Stimulated activated CD4-positive, alpha-beta T cell treated with anti-CD3 and anti-CD28 coated beads, Interleukin-2, amount 100 ng/mL, for 48 hours (primary cell): ENCODE measurements at places on chromosomes 3 and 15.

DNA sequence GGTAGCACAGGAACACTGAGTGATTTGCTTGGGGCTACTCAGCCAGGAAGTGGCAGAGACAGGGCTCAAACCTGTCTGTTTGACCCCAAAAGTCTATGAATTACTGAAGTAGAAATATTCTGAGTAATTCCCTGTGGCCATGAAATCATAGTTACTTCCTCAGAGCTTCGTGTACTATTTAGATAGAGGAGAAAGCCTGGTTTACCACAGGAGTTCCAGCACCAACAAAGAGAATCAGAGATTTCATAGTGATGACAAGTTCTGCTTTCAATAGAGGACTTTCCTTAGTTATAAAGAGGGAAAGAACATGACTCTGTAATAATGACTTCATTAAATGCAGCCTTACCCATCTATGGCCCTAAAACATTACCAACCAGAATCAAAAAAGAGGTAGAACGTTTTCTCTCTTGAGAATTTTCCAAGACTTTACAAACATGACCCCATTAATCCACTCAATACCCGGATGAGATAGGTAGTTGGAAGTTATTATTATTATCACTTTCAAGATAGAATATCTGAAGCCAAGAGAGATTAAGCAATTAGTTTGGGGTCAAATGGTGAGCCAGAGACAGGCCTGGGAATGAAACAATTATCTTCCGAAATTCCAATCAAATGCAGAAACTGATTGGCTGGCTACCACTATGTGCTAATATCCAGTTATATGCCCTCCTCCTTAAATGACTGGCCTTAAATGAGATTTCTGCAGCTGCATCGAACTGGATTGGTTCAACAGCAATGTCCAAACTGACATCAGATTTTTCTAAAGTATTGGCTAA is 13.6 kb upstream of the WNT5A start:
- no peak for DNase-seq

DNA sequence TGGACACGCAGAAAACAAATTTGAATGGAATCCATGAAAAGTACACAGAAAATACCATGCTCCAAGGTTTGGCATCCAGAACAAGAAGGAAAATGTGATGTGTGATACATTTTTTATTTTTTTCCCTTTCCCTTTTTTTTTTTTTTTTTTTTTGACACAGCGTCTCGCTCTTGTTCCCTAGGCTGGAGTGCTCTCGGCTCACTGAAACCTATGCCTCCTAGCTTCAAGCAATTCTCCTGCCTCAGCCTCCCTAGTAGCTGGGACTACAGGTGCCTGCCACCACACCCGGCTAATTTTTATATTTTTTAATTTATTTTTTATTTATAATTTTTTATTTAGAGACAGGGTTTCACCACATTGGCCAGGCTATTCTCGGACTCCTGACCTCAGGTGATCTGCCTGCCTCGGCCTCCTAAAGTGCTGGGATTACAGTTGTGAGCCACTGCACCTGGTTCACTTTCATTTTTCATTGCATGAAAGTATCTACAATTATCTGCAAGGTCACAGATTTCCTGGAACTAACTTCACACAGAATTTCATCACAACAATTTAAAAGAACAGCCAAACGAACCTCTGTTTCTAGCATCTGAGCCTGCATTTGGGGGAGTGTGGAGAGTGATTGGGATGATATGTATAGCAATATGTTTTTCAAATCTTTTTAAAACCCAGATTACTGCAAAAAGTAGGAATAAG is 8.3 kb downstream of the POU1F1 start:
- DNase-seq: no peak

- peak; percentile 1 for DNase-seq
Measured at GRCh38 chr15:43954181-43954621, 127.4 kb downstream of the WDR76 start.

DNA sequence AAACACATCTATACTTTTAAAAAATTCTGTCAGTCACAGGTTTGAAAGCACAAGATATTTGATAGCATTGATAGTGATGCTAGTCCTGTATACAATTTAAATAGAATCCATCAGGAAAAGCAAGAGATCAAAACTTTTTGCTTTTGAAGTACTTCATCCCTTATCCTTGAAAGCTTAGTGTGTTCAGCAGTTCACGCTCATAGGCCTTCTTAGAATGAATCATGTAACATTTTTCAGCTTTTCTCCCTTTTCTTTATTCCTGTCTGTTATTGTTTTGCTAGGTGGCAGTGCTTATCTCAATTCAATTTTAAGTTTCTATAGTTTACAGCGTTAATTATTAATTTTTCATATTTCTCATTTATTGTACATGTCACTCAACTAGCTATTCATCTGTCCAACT is 69.1 kb downstream of the FGF7 start:
- DNase-seq: no peak

DNA sequence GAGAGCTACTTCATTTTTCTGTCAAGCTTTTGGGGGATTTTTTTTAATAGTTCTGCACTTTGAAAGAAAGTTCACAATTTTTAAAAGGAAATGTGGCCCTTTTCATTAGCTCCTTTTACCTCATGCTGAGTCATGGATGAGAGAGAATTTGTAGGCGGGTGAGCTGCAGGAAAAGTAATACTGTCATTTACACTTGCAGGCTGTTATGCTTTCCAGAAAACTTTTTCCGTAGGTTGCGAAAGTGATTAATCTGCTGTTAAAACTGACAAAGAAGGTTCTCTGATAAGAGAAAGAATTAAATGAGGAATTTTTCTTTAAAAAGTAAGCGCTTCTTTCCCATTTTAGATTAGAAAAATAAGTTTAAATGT is 430.2 kb downstream of the LPP start:
- DNase-seq: no peak

- DNase-seq: no peak
Measured at GRCh38 chr3:162555761-162556160, 1059.2 kb downstream of the OTOL1 start.
